ENCODE measurements at places on chromosomes 1 and 21.

DNA sequence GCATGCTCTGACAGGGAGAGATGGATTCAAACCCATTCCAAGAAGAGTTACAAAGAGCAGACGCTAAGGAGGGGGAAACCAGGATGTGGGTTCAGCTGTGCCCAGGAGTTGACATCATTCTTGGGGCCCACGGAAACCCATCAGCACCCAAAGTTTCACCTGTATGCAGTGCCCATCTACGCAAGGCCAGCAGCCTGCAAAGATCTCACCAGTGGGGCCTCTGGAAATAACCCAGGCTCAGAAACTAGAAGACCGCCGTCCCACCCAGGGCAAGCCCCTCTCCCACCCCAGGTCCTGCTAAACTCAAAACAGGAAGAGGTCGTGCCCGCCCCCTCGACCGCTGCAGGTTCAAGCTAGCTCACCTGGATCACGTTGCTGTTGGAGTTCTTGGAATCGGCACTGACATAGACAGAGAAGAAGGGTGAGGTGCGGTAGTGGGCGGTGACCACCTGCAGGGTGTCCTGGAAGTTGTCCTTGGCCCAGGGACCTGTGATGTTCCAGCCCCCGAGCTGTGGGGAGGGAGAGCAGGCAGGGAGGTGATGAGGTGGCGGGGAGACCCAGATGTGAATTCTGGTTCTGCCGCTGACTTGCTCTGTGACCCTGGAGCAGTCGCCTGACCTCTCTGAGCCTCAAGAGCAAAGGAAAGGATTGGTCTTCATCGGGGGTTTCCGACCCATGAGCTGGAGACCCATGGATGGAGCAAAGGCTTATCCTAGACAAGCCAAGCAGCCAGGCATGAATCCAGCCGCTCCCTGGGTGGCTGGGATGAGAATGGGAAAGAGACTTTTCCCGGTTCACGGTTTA lies 31.7 kb downstream of the ECE1 start:
- DNase-seq, result no peak

DNA sequence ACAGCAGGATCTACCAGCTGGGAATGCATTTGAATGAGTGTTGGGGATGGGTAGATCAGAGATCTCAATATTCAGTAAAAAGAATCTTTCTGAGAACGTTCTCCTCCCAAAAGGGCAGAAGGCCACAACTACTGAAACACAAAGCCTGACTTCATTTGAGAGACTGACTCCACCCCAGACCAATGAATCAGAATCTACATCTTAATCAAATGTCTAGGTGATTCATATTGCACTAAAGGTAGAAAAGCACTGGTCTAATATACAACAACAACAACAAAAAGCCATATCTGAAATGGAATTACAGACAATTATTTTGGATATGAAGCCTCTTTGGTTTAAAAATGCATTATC lies 123.9 kb downstream of the SMYD3 start:
- no peak for DNase-seq

DNA sequence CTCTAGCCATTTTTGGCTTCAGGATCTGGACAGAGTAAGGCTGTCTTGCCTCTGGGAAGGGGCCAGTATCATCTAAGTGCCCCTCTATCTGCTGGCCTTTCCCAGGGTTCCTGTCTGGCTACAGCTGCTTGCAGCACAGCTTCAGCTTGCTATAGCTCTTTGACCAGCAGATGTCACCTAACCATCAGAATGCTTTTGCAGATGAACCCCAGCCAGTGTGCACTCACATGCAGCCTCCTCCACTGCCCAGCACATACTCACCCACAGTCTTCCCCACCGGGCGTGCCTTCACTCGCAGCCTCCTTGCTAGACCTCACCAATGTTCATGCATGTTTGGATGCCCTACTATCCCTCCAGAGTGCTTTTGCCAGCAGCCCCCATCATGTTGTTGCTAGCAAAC lies 769.0 kb downstream of the BRINP3 start:
- no peak for DNase-seq

- DNase-seq, result no peak
Observed at GRCh38 chr1:8571200-8571984, 246.0 kb downstream of the RERE start.

- DNase-seq, result no peak
Observed at GRCh38 chr1:215192306-215192705, 109.8 kb downstream of the KCNK2 start.

DNA sequence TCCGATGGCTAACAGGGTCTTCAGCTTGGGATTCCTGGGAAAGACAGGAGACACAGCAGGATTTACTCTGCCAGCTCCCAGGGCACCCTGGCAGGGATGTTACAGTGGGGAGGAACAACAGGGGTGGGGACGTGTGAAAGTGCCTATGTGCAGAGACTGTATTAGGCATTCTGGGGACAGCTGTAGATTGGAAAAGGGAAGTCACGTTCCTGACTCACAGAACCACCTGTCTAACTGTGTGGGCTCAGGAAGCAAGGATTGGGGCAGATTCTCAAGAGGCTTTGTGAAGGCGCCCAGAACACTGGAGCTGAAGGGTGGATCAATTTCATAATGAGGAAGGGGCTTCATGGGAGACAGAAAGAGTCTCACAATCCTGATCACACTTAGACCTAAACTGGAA lies 4.4 kb downstream of the CHIT1 start:
- no peak for DNase-seq

- DNase-seq, result no peak
Observed at GRCh38 chr1:44108971-44109370, 9.7 kb upstream of the KLF17 start.

DNA sequence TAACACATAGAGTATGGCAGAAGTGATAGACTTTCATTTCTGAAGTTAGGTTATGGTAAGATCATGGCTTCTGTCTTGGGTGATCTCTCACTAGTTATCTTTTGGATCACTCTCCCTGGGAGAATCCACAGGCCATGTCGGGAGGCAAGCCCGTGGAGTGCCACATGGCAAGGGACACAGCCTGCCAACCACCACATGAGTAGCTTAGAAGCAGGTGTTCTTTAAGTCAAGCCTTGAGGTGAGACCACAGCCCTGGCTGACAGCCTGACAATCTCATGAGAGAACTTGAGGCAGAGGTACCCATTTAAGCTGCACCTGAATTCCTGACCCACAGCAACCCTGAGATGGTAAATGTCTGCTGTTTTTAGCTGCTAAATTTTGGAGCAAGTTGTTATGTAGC lies 130.4 kb downstream of the KCNN3 start:
- no peak for DNase-seq

GRCh38 chr1:161199506-161200139 lies 769 bp upstream of the ADAMTS4 start:
- no peak for DNase-seq

DNA sequence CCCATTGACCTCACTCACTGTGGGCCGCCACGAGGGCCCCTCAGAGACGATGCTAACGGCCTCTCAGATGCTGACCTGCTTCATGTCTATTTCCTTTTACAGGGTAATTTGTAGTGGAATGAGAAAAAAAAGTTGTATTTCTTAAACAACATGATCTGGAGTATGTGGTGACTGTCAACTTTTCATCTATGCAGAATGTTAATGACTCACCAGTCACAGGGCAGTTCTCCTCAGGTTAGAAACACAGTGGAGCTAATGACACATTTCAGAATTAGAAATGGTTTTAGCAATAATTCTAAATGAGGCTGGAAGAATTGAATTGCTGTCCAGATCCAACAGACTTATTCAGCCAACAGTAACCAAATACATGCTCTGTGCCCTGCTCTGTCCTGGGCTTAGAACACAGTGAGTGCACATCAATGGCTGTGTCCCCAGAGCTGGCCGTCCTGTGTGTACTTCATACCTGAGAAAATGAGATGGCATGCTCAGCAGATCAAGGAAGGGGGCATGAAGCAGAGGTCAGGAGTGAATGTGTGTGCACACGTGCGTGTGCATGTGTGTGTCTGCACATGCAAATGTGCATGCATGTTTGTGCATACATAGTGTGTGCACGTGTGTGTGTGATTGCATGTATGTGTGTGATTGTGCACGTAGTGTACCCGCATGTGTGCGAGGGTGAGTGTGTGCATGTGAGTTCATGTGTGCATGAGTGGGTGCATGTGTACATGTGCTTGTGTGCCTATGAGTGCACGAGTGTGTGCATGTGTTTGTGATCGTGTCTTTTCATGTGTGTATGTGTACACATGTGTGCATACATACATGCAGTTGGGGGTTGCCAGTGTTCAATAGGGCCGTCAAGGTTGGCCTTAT lies 145.3 kb downstream of the PCBP3 start:
- no peak for DNase-seq

- DNase-seq, result no peak
Observed at GRCh38 chr1:41671116-41671755, 186.8 kb upstream of the EDN2 start.

DNA sequence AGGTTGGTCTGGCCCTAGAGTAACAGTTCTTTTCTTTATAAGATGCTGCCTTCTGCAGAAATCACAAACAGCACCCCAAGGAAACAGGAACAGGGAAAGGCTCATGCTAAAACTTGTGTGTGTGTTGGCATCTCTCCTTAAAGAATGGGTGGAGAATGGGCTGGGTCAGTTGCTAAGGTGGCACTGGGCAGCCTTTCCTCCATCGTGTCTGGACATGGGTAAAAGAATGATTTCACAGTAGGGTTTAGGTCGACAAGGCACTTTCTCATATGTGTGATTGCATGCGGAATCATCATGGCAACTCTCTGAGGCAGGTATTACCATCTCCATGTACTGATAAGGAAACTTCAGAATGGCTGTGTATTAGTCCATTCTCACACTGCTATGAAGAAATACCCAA lies 40.3 kb downstream of the LRRN2 start:
- DNase-seq, result no peak

Data from activated naive CD4-positive, alpha-beta T cell (primary cell).